ENCODE measurements at places on chromosomes 16 and 17.

DNA sequence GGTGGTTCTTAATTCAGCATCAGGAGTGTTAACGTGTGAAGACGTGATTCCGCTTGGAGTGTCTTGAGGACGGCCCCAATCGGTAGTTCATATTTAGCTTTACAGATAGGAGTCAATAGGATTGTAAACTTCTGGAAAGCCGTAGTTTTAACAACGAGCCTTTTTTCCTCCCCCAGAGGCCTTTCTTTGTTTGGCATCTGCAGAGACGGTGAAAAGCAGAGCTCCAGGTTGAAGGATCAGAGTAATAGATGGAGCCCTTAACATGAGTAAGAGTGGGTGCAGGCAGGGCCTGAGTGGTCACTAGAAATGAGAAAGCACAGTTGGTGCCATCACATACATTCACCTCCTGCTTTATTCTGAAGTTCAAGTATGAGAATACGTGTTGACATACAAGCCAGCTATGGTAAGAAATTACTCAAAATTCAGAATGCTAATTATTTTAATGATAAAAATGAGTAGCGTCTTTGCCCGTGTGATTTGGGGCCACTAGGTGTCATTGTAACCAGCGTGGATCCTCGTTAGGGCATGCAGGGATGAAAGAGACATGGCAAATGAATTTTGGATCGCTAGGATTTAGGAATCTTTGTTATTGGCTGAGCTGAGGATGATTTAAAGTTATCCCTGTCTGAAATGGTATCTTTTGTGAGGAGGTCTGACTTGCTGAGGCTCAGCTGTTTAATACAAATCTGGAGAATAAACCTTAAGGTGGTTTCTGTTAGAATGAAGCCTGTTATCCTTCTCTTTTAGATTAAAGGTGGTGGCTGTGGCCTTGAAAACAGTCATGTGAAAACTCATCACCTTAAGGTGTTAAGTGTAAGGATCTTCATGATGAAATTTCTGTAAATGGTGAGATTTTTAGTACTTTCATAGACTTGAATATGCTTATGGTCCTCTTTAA, 18.6 kb downstream of the PRCD start:
- DNase-seq, result no peak

GRCh38 chr17:15456496-15456895, 10.9 kb downstream of the CDRT4 start:
- DNase-seq, result no peak

GRCh38 chr16:71807905-71808592, 585 bp downstream of the AP1G1 start:
- DNase-seq, result no peak

GRCh38 chr16:2040787-2041522, 6.7 kb downstream of the NTHL1 start:
- DNase-seq, result no peak

DNA sequence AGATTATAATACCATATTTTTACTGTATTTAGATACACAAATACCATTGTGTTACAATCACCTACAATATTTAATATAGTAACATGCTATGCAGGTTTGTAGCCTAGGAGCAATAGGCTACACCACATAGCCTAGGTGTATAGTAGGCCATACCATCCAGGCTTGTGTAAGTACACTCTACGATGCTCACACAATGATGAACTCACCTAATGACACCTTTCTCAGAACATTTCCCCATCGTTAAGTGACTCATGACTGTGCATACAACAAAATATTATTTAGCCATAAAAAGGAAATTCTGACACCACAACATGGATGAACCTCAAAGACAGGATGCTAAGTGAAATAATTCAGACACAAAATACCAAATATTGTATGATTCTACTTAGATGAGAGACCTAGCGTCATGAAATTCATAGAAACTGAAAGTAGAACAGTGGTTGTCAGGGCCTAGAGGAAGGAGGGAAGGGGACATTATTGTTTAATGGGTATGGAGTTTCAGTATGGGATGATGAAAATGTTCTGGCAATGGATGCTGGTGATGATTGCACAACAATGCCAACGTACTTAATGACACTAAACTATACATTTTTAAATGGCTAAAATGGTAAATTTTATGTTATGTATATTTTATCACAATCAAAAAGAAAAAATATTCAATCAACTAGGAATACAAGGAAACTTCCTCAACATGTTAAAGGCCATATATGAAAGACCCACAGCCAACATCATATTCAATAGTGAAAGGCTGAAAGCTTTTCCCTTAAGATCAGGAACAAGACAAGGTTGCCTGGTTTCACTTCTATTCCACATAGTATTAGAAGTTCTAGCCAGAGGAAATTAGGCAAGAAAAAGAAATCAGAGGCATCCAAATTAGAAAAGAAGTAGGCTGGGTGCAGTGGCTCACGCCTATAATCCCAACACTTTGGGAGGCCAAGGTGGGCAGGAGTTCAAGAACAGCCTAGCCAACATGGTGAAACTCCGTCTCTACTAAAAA, 5.9 kb upstream of the C16orf87 start:
- no peak for DNase-seq

GRCh38 chr16:84498859-84499620, 5.4 kb downstream of the MEAK7 start:
- no peak for DNase-seq

Measured in esophagus squamous epithelium (tissue), 5 donors.